Stimulated activated CD4-positive, alpha-beta T cell treated with anti-CD3 and anti-CD28 coated beads, Interleukin-1b, Interleukin-23, amount 100 ng/mL, for 48 hours (primary cell): ENCODE measurements at places on chromosomes 11 and 22.

DNA sequence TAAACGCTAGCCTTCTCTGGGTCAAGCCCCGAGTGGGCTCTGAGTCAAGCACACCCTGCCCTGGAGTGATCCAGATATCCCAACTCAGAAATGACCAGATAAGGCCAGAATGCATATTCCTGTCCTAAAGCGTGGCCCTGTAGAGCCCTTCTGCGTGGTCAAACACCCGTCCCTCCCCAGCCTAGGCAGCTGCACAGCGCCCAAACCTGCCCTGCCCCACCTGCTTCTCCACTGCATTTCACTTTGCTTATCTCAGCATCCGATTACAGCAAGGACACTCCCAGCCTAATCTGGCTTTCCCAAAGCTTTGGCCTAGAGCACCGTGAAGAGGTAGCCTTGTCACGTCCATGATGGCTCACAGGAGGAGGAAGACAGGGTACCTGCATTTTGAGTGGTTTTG lies 11.9 kb upstream of the TMPRSS4 start:
- DNase-seq, result no peak

DNA sequence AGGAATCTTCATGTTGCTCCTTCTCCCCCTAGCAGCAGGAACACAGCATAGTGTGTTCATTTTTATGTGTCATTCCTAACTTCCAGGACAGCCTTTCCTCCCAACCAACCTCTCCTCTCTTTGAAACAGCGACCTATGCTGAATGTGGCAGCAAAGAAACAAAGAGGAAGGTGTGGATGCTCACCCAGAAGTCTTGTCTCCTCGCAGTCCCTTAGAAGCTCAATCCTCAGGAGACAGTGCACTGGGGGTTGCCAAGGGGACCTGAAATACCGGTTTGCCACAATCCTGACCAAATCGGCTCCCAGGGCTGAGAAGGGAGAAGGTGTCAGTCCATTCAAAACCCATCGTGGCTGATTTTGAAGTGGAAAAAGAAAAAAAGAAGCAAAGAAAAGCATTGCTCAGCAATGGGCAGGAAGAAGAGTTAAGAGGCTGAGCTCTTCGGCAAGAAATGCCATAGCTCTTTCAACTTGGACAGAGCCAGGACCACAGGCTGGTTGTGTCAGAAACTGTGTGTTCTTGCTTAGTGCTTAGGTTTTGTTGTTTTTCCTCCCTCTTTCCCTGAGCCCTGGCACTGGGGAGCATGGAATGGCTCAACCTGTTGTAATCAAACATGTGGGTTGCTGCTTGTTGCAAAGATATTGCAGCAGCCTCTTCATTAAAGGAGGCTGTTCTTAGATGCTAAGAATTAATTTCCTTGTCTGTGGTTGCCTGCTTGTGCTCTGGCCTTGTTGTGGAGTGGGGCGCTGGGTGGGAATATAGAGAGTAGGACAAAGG lies 30.4 kb upstream of the TENM4 start:
- no peak for DNase-seq

GRCh38 chr22:41696703-41697102 lies 2.6 kb upstream of the MEI1 start:
- DNase-seq, result no peak

DNA sequence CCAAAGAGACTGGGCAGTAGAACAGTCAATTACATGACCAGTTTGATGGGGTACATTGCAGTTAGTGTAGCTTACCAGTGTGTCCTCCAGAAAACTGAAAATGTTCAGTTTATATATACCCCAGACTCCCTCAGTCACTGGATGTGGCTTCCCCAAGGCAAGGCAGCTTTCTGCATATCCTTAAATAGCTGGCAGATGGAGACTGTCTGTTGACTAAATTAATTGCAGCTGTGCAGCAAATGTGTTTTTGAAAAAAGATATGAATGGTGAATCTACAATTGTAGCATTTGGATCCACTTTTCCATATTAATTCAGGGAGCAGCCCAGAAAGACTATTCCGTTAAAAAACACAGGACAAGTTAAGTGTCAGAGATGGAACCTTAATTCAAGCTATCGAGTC lies 565.1 kb upstream of the CCDC179 start:
- DNase-seq, result no peak
